Globus pallidus (tissue), 1 donor: ENCODE measurements at places on chromosomes 3 and 15.

- no peak for DNase-seq
Measured at GRCh38 chr3:134362221-134362620, 12.0 kb downstream of the AMOTL2 start.

GRCh38 chr15:98772895-98773294, 124.6 kb downstream of the IGF1R start:
- DNase-seq: no peak

DNA sequence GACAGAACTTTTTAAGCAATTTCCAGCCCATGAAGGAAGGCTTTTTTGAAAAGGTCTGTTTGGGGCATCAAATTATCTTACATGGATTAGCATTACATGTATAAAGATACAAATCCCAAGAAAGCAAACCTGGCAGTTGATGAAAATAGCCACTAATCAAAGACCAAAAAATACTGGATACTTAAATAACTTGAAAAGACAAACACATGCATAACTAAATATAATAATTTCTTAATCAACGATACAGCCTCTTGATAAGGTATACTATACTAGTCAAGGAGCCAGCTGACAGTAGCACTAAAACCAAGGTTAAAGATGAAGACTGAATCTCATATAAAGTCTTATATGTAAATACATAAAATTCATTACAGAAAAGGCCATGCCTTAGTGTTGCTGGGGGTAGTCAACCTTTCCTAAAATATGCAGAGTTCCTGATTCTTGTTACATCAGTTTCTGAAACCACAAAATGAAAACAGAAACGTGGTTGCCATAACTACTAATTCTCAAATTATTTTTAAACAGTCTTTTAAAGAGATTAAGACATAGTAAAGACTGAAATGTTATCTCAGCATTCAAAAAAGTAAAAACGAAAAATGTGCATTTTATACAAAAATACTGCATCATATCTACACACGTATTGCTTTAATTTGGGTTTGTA, 2.0 kb downstream of the ANKRD28 start:
- no peak for DNase-seq

- peak; percentile 4 for DNase-seq
Measured at GRCh38 chr3:42273361-42273760, 7.4 kb upstream of the CCK start.

GRCh38 chr3:11954312-11954934, 49.8 kb upstream of the SYN2 start:
- no peak for DNase-seq

GRCh38 chr15:22232675-22233074, 152.3 kb downstream of the OR4M2 start:
- DNase-seq: no peak

DNA sequence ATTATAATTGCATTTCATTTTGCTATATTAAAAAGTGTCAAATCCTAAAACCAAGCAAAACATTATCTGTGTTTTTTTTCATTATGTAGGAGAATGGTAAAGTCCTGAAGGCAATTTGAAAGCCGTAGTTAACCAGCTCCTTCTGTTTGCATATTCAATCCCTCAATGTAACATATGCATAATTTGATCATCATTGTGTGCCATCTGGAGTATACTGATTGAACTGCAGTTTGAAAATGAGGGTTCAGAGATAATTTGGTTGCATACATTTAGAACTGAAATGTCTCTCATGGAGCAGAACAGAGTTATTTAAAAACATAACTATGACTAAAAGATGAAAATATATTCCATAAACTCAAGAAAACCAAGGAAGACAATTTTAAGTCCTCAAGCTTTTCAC, 518.6 kb downstream of the GBE1 start:
- no peak for DNase-seq

- no peak for DNase-seq
Measured at GRCh38 chr15:70539912-70540530, 223.3 kb downstream of the UACA start.

GRCh38 chr3:8854656-8855055, 85.2 kb upstream of the OXTR start:
- no peak for DNase-seq

DNA sequence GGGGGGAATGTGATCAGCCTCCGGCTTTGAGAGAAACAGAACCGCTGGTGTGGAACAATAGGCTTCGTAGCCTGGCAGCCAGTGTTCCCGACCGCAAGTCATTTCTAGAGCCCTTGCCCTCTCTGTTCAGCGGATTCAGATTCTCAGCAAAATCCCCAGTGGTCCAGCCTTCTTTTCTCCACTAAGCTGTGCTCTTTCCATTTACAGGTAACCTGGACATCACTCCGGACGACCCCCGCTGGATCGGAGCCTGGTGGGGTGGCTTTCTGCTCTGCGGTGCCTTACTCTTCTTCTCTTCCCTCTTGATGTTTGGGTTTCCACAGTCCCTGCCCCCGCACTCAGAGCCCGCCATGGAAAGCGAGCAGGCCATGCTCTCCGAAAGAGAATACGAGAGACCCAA, 250.6 kb downstream of the SLCO3A1 start:
- no peak for DNase-seq

- DNase-seq: no peak
Measured at GRCh38 chr3:119494597-119494996, 3.8 kb upstream of the TIMMDC1 start.

DNA sequence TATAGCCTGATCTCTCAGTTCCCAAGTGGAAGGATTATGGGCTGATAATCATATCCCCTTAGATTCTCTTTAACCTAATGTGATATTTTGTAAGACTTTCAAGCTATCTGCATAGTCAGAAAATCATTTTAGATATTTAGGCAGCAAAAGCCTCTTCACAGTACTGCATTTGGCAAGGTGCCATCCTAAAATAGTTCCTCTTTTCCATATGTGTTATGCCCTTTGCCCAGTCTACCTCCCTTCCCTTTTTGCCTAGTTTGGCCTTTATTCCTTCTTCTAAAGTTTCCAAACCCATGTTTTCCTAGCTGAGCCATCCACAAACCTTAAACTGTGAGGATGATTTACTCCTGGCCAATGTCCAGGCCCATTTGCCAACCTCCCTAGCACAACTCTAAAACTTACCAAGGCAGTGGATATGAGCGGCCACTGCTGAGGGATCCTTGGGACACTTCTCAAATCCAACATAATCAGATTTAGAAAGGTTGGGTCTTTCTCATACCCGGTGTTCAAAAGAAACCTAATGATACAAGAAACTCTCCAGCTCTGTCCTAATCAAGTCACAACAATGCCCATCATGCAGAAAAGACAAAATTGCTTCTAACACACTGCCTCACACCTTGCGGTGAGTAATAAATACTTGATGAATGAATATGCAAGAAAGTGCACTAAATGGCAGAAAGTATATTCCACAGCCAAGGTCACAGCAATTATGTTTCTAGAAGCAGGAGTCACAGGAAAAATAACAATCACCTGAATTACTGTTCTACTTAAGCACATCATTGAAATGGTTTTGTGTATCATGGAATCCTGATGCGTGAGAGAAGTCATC, 493.9 kb downstream of the NLGN1 start:
- DNase-seq: no peak

- DNase-seq: no peak
Measured at GRCh38 chr15:101252836-101253235, 988 bp upstream of the CHSY1 start.

DNA sequence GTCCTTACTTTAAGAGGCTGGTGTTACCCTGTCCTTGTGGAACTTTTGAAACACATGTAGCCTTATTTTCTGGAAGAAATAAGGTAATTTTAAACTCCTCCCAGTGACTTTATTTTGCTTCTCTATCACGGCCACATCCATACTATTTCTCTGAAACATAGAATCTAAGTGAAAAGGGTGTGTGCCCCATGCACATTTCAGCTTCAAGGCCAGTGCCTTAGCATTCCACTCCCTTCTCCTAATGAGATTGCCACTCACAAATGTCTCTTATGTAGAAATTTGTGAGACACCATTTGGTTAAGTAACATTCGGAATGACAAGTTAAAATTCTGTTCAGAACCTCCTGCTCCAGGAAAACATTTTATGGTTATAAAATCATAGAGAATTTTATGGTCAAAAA, 562.7 kb downstream of the TUSC7 start:
- no peak for DNase-seq

DNA sequence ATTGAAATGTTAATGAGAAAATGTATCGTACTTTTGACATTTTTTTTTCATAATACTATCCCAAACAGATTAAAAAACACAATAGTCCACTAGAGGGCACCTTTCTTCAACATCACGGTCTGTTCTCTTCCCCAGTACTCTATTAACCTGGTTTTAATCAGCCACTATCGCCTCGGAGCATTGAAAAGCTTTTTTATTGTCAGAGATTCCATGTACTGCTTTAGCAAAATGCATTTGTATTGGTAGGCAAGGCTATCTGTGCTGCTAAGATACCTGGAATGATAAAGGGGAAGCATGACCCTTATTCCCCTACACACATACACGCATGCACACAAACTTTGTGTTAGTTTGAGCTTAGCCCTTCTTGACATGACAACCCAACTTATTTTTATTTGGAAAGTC, 160.1 kb upstream of the IL12A start:
- peak; percentile 70 for DNase-seq

- no peak for DNase-seq
Measured at GRCh38 chr15:45780352-45780751, 145.5 kb downstream of the SQOR start.

DNA sequence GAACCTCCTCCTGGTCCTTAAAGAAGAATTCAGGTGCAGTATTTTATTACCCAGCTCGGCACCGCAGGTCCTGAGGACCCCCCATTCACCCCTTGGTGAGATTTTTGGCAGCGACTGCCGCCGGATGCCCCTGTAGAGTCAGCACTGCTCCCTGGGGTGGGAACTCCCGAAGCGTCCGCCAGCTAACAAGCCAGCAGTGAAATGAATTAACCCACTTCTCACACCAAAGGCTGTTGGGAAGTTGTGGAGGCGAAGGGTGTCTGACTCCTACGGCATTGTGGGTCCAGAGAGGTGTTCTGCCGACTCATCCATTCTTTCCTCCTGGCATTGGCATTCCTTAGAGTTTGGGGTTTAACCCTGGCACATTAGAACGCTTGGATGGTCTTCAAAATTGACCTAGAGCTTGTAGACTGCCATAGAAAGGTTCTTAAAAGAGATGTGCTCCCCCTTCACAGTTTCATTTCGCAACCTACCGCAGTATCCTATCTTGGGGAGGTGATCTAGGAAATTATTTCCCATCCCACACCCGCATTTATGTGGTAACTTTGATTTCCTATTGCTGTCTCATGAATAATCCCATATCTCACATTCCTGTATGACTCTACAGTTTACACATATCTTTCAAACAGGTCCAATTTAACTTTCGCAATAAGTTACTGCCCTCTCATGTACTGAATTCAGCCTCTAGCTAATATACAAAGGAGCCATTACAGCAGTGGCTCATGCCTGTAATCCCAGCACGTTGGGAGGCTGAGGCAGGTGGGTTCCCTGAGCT, 879 bp upstream of the EIF5A2 start:
- peak; percentile 3 for DNase-seq

- peak; percentile 36 for DNase-seq
Measured at GRCh38 chr3:187207624-187208023, 10.3 kb downstream of the RTP1 start.

- DNase-seq: no peak
Measured at GRCh38 chr15:75360856-75361255, 7.6 kb downstream of the MAN2C1 start.

DNA sequence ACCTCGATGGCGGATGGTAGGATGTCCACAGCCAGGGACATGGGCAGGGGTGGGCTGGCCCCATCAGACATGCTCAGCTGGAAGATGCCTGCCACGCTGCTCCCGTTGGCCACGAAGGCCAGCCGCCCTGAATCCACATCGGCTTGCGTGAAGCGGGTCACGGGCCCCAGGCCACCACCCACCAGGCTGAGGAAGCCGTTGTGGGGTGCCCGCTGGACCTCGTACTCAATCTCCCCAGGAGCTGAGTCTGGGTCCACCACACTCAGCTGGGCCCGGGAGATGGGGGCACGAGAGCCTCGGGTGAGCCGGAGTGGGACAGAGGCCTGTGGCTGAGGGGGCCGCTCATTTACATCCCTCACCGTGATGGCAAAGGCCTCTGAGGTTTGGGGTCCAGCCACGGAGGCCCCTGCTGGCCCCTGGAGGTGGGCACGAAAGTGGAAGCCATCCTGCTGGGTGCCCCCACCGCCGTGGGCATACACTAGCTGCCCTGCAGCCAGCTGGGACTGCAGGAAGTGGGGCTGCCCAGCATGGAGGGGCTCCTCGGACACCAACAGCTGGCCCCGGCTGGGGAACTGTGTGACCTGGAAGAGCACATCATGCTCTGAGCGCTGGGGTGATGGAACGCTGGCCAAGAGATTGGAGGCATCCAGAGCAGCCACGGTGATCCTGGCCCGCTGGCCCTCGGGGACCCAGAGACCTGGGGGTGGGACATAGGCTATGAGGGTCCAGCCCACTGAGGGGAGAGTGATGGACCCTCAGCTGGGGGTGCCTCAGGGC, 29.2 kb downstream of the SNX33 start:
- no peak for DNase-seq

GRCh38 chr3:45455040-45455439, 66.7 kb downstream of the LARS2 start:
- no peak for DNase-seq

- DNase-seq: no peak
Measured at GRCh38 chr15:39317225-39317624, 263.7 kb upstream of the THBS1 start.

GRCh38 chr15:45417303-45417950, 39.1 kb upstream of the GATM start:
- DNase-seq: no peak

DNA sequence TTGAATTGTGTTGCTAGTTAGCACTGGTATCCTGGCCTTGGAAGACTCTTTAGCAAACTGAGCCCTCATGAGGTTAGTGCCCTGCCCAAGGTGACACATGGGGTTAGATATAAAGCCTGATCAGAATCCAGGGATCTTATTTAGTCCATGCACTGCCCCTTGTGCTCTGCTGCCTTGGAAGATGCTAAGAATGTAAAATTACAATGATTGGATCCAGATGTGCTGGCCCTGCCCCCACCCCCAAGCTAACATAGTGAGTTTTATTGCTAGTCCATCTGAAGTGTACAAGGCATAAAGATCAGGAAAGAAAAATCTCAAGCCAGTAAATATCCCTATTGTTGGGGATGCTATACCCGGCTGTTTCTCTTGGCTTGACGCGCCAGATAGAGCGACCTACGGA, 248.1 kb upstream of the C2CD4B start:
- no peak for DNase-seq

DNA sequence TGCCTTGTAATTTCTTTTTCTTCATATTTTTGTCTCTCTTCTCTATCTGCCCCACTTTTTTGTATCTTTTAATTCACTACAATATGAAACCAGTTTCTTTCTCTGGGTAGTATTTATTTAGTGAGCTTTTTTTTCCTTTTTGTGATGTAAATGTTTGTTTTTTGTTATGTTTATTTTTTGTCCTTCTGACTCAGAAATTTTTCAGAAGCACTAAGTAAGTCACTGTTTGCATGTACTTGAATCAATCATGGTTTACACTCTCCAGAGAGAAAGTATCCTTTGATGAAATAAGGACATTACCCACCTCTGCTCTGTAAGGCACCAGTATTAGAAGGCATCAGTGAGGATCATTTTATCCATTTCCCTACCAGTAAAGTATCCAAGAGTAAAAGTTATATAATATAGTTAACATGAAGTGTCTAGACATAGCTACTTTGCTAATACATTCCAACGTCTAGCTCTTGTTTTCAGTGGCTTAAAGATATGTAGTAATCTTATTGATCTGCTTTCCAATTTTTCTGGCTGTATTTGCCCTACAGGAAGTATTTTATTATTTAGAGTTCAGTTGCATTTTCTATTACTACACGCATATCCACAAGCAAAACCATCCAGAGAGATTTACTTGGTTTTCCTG, 25.4 kb downstream of the FILIP1L start:
- no peak for DNase-seq
